ENCODE measurements at places on chromosomes 6 and 20.

GRCh38 chr6:3857468-3858456, 8.6 kb downstream of the FAM50B start:
- DNase-seq = no peak
- no peaks in the 10 kb centered on the region for H3K4me1 ChIP-seq
- no peak overlapping the region for H3K27ac ChIP-seq
- no peak overlapping the region for H3K4me3 ChIP-seq
- H3K27me3 ChIP-seq = no peaks in the 10 kb centered on the region

DNA sequence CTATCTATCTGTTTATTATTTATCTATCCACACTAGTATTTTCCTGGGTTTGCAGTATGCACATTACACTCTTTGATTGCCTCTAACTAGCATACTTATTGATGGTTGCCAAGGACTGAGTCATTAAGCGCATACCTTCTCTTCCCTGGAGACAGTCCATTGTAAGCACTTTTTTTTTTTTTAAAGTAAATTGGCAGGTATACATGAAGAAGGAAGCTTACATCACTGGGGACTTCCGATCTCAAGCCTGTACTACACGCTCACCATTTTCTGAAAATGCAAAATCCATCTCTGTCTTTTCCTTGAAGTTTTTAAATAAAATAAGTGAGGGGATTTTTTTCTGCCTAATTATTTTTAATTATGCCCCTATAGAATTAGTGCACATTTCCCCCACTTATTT, 63.5 kb downstream of the HMGN3 start:
- no peaks in the 10 kb centered on the region for H3K4me1 ChIP-seq
- no peaks in the 10 kb centered on the region for H3K36me3 ChIP-seq
- no peak overlapping the region for H3K4me3 ChIP-seq
- H3K27me3 ChIP-seq = no peaks in the 10 kb centered on the region
- no peak overlapping the region for H3K27ac ChIP-seq

DNA sequence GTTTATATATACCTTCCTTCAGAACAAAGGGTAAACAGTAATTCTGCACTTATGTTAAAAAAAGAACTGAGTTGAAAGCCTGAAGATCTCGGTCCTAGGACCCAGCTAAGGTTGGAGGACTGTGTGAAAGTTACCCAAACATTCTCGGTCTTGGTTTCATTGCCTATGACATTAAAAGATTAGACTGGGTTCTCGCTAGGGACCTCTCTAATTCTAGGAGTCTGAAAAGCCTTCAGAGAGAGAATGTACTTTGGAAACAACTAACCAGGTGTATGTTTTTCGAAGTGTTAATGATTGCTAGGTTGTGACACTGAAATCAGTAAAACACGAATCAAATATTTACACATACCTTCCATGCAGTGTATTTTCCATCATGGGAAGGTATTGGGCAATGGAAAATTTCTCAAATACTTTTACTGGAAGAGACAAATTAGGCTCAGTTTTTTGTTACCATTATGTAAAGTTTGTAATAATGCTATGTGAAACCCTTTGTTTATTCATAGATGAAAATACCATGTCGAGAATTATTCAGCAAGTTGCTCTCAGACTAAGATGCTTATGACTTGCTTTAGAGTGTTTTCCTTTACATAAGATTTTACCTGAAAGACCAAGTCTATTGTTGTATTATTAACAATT, 113.7 kb upstream of the LOC128125822 start:
- H3K4me1 ChIP-seq = no peaks in the 10 kb centered on the region
- H3K27me3 ChIP-seq = no peaks in the 10 kb centered on the region
- no peak overlapping the region for H3K4me3 ChIP-seq
- no peak for DNase-seq
- no peaks in the 10 kb centered on the region for H3K36me3 ChIP-seq
- H3K27ac ChIP-seq = no peak overlapping the region

DNA sequence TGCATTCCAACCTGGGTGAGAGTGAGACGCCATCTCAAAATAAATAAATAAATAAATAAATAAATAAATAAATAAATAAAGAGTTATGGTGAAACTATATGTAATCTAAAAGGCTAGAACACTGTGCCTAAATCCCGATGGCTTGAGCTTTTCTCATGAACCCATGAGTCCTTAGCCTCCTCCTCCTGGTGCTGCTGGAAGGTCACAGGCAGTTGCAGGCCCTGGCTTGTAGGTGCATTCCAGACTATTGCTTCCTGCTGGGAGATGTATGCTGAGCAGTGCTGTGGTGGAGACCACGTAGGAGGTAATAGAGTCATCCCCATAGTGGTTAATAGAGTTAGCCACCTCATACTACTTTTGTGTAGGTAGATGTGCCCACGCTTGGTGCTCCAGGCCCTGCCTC, 12.5 kb downstream of the PTK7 start:
- H3K27ac ChIP-seq = peak overlapping the region; percentile 92
- H3K4me1 ChIP-seq = peaks cover 13% of the 10 kb centered on the region
- no peaks in the 10 kb centered on the region for H3K36me3 ChIP-seq
- DNase-seq = no peak

- H3K27me3 ChIP-seq = no peaks in the 10 kb centered on the region
- no peaks in the 10 kb centered on the region for H3K36me3 ChIP-seq
- DNase-seq = no peak
- H3K4me1 ChIP-seq = no peaks in the 10 kb centered on the region
- no peak overlapping the region for H3K27ac ChIP-seq
- no peak overlapping the region for H3K4me3 ChIP-seq
These were observed 171.1 kb downstream of the ADAT2 start for GRCh38 chr6:143279385-143279784.

GRCh38 chr6:135212020-135212806, 31.1 kb downstream of the MYB start:
- H3K27ac ChIP-seq = no peak overlapping the region
- H3K4me1 ChIP-seq = no peaks in the 10 kb centered on the region
- no peaks in the 10 kb centered on the region for H3K36me3 ChIP-seq
- no peaks in the 10 kb centered on the region for H3K27me3 ChIP-seq

GRCh38 chr6:148231572-148231971, 111.1 kb upstream of the SASH1 start:
- H3K36me3 ChIP-seq = no peaks in the 10 kb centered on the region
- H3K27ac ChIP-seq = no peak overlapping the region
- no peaks in the 10 kb centered on the region for H3K27me3 ChIP-seq
- DNase-seq = no peak
- no peaks in the 10 kb centered on the region for H3K4me1 ChIP-seq
- H3K4me3 ChIP-seq = no peak overlapping the region

DNA sequence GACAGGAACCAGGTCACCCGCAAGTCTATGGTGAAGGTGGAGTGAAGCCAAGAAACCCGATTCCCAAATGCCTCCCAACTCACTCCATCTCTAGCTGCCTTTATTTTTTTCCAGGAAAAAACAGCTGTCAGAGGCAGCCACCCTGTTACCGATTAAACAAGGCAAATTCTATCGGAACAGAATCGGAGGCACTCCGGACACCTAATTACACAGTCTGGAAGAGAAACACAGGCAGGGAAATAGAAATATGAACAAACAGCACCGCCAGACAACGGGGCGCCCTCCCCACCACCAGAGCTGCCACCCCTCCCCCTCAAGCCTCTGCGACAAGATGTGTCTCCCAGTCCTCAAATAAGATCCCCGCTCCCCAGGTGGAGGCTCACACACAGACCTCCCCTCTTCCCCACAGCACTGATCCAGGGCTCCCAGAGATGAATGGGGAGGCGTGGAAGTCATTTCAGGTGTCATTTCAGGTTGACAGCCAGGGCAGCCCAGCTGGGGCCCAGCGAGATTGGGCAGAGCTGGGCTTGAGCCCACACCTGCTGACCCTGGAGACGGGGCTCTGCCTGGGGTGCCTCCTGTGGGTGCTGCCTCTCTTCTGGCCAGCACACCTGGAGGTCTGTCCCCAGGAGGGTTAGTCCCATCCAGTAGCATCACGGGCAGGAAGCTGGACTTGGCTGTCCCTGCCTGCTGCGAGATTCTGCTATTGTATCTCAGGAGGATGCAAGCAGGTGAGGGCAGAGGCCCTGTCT, 19.8 kb upstream of the VSTM2L start:
- no peaks in the 10 kb centered on the region for H3K27me3 ChIP-seq
- H3K4me1 ChIP-seq = no peaks in the 10 kb centered on the region
- no peak overlapping the region for H3K27ac ChIP-seq
- no peak for DNase-seq
- no peak overlapping the region for H3K4me3 ChIP-seq

GRCh38 chr20:1820138-1821079, 74.8 kb upstream of the SIRPA start:
- peak overlapping the region; percentile 95 for H3K27ac ChIP-seq
- H3K36me3 ChIP-seq = no peaks in the 10 kb centered on the region
- peaks cover 12% of the 10 kb centered on the region for H3K4me1 ChIP-seq
- no peaks in the 10 kb centered on the region for H3K27me3 ChIP-seq

GRCh38 chr20:846894-847278, 13.4 kb downstream of the FAM110A start:
- H3K27ac ChIP-seq = no peak overlapping the region
- peaks cover 7% of the 10 kb centered on the region for H3K4me1 ChIP-seq
- no peaks in the 10 kb centered on the region for H3K27me3 ChIP-seq
- H3K36me3 ChIP-seq = no peaks in the 10 kb centered on the region

DNA sequence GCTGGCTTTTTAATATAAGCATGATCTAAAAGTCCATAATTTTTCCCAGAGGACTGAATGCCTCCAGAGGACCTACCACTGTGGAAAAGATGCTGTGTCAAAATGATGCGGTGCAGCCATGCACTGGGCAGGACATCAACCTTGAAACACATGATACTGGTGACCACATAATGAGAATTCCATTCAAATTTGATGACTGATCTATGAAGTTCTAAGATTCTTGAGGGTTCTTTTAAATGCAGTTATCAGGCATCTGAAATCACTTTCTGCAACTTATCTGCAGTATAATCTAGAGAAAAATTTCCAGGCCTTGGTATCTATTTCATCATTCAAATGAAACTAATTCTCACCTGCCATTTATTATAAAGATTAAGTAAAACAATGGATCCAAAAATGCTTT, 15.0 kb upstream of the MARCKS start:
- no peaks in the 10 kb centered on the region for H3K4me1 ChIP-seq
- no peak for DNase-seq
- no peak overlapping the region for H3K27ac ChIP-seq
- H3K4me3 ChIP-seq = no peak overlapping the region

GRCh38 chr6:166830185-166830890, 126.0 kb downstream of the RNASET2 start:
- DNase-seq = no peak
- H3K36me3 ChIP-seq = no peaks in the 10 kb centered on the region
- H3K4me1 ChIP-seq = no peaks in the 10 kb centered on the region
- no peak overlapping the region for H3K4me3 ChIP-seq

GRCh38 chr6:9233226-9233625, 797.9 kb upstream of the SLC35B3 start:
- H3K4me1 ChIP-seq = no peaks in the 10 kb centered on the region
- no peak for DNase-seq
- no peak overlapping the region for H3K27ac ChIP-seq

GRCh38 chr6:29071831-29072723, 15.0 kb downstream of the OR2B3 start:
- no peak overlapping the region for H3K27ac ChIP-seq
- no peaks in the 10 kb centered on the region for H3K36me3 ChIP-seq
- H3K4me1 ChIP-seq = no peaks in the 10 kb centered on the region
- no peak for DNase-seq
- H3K4me3 ChIP-seq = no peak overlapping the region

DNA sequence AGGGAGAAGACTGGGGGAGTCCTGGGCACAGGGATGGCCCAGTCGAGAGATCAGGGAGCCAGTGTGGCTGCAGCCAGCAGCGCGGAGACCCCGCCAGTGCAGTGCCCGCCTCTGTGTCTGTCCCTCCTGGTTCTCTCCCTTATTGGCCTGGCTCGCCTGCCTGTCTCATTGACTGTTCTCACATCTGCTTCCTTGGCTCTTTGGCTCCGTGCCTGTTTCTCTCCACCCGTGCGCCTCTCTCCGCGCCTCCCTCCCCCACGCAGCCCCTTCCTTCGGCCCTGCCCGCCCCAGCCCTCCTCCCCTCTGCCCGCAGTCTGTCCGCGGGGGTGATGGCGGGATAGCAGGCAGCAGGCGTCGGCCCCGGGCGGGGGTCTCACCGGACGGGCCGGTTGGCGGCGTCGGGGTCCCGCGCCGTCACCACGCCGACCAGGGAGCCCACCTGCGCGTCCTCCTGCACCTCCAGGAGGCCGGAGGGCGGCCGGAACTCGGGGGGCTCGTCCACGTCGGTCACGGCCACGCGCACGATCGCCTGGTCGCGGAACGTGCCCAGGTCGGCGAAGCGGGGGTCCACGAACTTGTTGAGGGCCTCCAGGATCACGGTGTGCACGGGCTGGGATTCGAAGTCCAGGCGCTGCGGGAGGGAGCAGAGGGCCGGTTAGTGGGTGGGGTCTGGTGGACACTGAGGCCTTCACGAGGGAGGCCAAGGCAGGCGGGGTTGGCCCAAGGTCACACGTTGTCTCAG, 92.0 kb downstream of the CD40 start:
- DNase-seq = no peak
- no peaks in the 10 kb centered on the region for H3K4me1 ChIP-seq
- no peak overlapping the region for H3K27ac ChIP-seq
- H3K27me3 ChIP-seq = peaks cover 11% of the 10 kb centered on the region

GRCh38 chr20:57986666-57987065, 241.8 kb downstream of the ANKRD60 start:
- H3K36me3 ChIP-seq = no peaks in the 10 kb centered on the region
- H3K27ac ChIP-seq = no peak overlapping the region
- H3K4me1 ChIP-seq = peaks cover 8% of the 10 kb centered on the region
- no peak overlapping the region for H3K4me3 ChIP-seq
- no peaks in the 10 kb centered on the region for H3K27me3 ChIP-seq

- H3K4me1 ChIP-seq = no peaks in the 10 kb centered on the region
- DNase-seq = no peak
- H3K36me3 ChIP-seq = no peaks in the 10 kb centered on the region
These were observed 109.9 kb downstream of the RIN2 start for GRCh38 chr20:19867940-19868371.

DNA sequence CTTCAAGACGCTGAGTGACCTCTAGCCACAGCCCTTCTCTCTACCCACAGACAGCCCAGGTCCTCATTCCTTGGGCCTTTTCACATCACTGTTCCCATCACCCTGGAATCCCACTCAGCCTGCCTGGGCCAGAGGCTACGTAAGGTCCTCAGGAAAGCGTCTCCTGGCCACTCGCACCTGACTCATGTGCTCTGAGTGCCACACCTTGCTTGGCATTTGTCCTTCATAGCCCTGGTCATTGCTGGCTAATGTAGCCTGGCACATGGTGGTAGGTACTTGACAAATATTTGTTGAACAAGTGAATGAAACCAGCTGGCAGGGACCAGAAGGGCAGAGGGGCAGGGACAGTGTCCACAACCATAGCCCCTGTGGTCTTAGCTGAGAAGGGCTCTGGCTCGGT, 50.6 kb upstream of the FANCE start:
- no peak overlapping the region for H3K4me3 ChIP-seq
- H3K27ac ChIP-seq = no peak overlapping the region
- no peaks in the 10 kb centered on the region for H3K27me3 ChIP-seq
- H3K36me3 ChIP-seq = no peaks in the 10 kb centered on the region

DNA sequence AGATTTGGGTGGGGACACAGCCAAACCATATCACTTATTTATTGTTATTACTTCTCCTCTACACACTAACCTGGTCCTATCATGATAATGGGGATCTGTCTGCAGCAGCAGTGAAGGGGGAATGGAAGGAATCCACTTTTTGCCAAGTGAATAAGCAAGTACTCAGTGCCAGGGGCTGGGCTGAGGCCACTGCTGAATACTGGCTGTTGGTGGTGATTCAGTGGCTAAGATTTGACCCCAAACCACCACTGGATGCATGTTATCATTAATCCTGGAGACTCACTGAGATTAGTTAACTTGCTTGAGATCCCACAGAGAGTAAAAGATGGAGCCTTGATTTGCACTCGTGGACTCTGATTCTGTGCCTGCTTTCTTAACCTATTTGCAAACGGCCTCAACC, 127.7 kb downstream of the TSHZ2 start:
- H3K27ac ChIP-seq = peak overlapping the region; percentile 88
- H3K27me3 ChIP-seq = no peaks in the 10 kb centered on the region
- H3K4me3 ChIP-seq = no peak overlapping the region
- H3K36me3 ChIP-seq = no peaks in the 10 kb centered on the region

Measured in breast epithelium (tissue), 4 donors.